Inflammatory macrophage (primary cell): ENCODE measurements at places on chromosomes 5 and 9.

DNA sequence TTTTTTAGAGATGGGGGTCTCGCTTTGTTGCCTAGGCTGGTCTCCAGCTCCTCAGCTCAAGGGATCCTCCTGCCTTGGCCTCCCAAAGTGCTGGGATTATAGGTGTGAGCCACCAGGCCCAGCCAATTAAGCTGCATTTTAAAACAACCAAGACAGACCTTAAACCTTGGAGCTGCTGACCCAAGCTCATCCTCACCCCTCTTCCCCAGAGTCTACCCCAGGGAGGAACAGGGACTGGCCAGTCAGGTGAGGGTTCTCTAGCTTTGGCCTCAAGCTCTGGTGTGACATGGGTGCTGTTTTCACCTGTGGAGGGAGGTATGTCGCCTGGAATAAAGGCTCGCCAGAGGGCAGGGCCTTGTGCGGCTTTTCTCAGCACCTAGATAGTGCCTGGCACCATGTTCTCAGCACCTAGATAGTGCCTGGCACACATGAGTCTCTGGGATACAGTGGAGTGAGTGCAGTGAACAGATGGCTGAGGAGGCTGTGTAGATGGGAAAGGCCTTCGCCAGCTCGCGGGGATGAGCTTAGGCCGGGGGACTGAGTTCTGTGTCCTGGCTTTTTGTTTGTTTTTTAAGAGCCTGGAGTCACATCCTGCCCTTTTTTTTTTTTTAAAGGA, 7.4 kb downstream of the CDK9 start:
- no peak for DNase-seq

- no peak for DNase-seq
Measured at GRCh38 chr9:135609366-135609955, 29.9 kb downstream of the GLT6D1 start.

DNA sequence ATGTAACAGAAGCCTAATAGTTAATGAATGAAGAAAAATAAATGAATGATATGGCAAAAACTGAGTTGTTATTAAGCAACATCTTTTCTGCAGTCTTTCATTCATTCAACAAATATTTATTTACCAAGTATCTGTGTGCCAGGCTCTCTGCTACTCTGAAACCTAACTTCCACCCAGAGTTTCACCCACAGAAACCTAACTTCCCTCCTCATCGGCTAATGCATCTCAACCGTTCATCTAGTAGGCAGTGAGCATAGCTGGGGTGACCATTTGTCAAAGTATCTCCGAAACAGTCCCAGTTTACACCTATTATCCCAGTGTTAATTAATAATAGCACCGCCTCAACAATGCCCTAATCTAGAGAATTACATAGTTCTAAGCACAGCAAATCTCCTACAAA, 1.5 kb downstream of the TTC39B start:
- peak; percentile 54 for DNase-seq

DNA sequence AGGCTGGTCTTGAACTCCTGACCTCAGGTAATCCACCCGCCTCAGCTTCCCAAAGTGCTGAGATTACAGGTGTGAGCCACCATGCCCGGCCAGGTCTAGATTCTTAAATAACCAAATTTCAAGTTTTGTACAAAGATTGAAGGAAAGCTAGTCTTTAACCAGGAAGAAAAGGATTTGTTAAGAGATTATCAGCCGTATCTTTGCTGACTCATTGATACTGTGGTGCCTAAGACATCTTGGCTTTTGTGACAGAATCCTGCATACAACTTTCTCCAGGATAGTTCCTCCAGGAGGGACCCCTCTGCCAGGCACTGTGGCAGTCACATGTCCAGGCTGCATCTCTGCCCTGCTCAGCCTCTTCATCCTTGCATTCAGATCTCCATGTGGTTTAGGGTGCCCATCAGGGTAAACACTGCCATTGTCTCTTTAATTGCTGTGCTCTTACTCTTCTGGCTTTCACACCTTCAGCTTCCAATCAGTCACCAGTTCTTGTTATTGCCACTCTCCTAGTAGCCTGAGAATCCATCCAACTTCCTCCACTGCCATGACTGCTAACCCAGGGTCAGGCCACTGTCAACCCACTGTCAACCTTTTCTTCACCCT, 10.0 kb downstream of the MAP3K1 start:
- DNase-seq: no peak

DNA sequence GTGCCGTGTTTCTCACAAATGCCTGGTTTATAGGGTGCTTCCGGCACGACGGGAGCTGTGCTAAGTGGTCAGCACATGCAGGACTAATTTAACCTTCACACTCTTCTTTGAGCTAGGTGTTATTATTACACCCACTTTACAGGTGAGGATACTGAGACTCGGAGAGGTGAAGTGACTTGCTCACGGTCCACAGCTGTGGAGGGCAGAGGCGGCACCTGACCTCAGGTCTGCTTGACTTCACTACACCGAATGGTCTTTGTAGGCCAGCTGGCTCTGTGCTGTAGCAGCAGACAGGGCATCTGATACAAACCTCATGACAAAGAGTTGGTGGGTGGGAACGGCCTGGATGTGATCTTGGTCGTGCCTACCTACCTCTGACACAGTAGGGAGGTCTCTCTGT, 102.0 kb upstream of the BOD1 start:
- DNase-seq: no peak

- peak; percentile 74 for DNase-seq
Measured at GRCh38 chr9:4662108-4662988, at the start of gene PLPP6. Gene PLPP6 (plus strand): TSS chr9:4662294. CDS start chr9:4662376, 82 bp downstream.

- DNase-seq: no peak
Measured at GRCh38 chr9:98321269-98321668, 65.8 kb upstream of the TBC1D2 start.

- no peak for DNase-seq
Measured at GRCh38 chr5:1016476-1016875, 7.9 kb downstream of the NKD2 start.

DNA sequence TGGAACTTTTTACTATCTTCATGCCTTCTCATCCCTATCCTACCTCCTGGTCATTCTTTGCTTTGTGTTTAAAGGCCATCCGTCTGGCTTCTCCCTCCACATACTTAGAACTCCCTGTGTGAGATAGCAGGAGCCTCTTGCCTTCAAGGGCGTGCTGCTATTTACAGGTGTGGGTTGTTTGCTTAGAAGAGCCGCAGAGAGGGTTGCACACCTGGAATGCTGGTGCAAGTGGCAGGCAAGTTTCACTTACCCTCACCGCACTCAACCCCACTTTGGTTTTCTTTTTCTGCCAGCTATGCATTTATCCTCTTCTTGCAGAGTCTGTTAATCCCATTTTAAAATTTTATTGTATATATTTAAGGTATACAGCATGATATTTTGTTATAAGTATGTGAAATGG, 12.6 kb downstream of the SKP2 start:
- DNase-seq: no peak

- no peak for DNase-seq
Measured at GRCh38 chr5:112237456-112237855, 181.6 kb downstream of the EPB41L4A start.

GRCh38 chr5:72121780-72122445, 14.6 kb downstream of the MAP1B start:
- DNase-seq: no peak

GRCh38 chr5:89267788-89268187, 384.8 kb upstream of the MEF2C start:
- DNase-seq: peak; percentile 16

- no peak for DNase-seq
Measured at GRCh38 chr9:125332527-125332926, 70.9 kb downstream of the GAPVD1 start.

- DNase-seq: no peak
Measured at GRCh38 chr5:28253431-28253830, 1215.0 kb upstream of the CDH9 start.

GRCh38 chr5:38697013-38697412, 140.6 kb upstream of the LIFR start:
- DNase-seq: no peak

DNA sequence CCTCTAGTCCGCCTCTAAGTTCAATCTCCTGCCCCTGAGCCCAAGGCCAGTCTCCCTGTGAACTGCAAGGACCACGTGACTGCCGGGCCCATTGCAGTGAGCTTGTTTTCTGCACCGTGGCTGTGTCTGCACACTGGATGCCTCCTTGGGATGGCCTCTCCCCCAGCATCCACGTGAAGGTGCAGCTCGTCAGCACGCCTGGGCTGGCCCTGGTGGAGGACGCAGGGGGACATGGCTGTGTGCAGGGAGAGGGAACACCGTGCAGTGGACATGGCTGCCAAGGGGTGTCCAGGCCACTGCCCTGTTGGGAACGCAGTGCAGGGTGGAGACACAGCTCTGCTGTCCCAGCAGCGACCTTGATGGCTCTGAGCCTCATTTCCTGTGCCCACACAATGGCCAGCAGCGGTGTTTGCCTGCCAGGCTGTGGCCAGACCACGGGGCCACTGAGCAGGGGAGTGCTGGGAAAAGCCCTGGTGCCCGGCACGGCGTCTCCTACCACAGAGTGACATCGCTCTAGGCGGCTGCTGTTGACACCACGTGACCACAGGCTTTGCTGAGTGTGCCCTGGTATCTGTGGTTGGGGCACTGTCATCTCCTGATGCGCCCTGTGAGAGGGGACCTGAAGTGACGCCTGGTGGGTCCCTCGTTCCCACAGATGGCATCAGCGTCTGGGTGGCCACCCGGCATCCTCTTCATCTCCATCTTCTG, 26.9 kb upstream of the EXOC3 start:
- DNase-seq: no peak

DNA sequence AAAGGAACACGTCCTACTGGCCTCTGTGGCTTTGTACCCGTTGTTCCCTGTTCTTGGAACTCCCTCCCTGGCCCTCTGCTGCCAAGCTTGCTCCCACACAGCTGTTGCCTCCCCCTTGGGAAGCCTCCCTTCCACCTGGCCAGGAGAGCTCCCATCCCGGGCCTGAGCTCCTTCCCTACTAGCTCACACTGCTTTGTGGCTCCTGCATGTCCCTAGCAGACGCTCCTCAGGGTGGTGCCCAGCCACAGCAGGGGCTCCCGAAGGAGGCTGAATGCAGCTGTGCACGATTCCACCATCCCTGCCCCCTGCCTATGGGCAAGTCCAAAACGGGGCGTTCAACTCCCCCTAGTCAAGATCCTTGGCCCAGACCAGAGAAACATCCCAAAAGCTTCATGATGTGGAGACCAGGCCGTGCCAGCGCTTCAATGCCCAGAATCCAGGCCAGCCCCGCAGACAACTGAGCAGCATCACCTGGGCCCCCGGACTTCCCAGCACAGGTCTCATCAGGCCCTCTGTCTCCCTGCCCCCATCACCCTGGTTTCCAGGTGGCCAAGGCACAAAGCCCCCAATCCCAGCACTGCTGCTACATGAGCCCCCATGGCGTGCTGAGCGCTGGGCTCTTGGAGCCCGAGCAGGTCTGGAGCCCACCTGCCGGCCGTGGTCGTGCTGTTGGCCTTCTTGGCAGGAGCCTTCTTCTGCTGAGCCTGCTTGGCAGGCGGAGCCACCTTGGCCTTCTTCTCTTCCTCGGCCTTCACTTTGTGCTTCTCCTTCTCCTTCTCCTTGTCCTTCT, 14.3 kb downstream of the BRD3OS start:
- DNase-seq: no peak

- DNase-seq: no peak
Measured at GRCh38 chr5:90824436-90824835, 265.8 kb downstream of the ADGRV1 start.

- no peak for DNase-seq
Measured at GRCh38 chr5:146920351-146920881, 41.9 kb upstream of the PPP2R2B start.

GRCh38 chr9:130561056-130561455, 18.3 kb upstream of the FUBP3 start:
- no peak for DNase-seq

- no peak for DNase-seq
Measured at GRCh38 chr5:168301593-168302390, 10.3 kb downstream of the WWC1 start.

DNA sequence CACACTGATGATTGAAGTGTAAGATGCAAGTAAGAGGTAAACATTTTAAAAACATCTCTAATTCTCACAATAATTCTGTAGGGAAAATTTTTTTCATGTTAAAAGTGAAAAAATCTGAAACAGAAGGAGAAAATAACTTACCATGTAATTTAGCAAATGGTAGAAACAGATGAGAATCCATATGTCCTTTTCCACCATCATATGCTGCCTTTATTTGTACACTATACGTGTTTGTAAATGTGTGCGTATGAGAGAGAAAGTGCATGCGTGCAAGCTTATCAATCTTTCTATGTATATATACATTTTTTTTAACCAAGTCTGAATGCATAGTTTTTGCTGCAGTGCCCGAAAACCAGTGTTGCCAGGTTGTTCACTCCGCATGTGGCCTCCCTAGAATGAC, 186.7 kb downstream of the IZUMO3 start:
- DNase-seq: no peak

- no peak for DNase-seq
Measured at GRCh38 chr5:152511531-152512132, 106.6 kb upstream of the NMUR2 start.

- peak; percentile 2 for DNase-seq
Measured at GRCh38 chr9:13351778-13352386, 72.4 kb upstream of the MPDZ start.

GRCh38 chr9:69420611-69421270, 95.7 kb downstream of the ENTREP1 start:
- no peak for DNase-seq

GRCh38 chr9:113454914-113455761, 8.4 kb upstream of the RGS3 start:
- DNase-seq: peak; percentile 6

DNA sequence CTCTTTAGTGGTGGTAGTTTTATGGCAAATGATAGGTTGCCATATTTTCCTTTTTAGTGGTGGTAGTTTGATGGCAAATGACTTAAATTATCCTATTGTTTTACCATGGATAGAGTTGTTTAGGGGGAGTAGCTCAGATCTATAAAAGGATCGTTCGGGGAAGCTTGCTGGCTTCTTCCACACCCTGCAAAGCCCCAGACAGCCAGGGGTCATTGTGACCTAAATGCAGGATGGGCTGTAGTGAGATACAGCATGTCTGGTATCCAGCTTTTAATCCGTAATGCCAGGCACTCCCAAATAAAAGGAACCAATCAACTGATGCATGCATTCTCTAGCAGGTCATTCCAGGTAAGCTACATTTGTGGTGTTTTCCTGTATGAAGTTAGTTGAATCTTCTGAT, 67.1 kb downstream of the PRR16 start:
- no peak for DNase-seq

DNA sequence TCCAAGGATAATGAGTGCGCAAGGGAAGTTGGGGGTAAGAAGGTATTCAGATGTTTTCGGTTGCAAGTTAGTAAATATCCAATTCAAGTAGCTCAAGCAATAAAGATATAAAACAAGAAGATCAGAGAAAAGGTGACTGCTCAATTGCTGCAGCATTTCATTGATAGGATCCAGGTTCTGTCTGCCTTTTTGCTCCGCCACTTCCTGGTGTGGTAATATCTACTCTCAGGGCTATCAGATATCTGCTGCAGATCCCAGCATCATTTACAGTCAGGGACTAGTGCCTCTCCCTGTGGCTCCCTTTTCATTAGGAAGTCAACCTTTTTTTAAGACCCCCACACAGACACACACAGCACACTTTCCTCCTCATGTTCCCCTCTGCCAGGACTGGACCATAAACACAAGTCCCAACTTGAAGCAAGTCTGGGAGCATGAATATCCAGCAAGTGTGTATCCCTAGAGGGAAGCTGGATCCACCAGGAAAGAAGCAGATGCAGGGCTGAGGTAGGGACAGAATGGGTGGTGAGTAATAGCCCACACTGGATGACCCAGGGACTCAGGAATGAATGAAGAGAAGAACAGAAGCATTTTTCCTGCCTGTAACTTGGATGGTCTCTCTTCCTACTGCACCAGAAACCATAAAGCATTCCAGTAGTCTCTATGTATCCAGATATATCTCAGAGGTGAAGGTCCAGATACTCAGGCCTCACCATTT, 53.7 kb downstream of the ZNF622 start:
- no peak for DNase-seq

GRCh38 chr5:137481596-137481995, 17.5 kb downstream of the SPOCK1 start:
- DNase-seq: no peak

GRCh38 chr5:56160723-56161438, 72.2 kb downstream of the ANKRD55 start:
- DNase-seq: no peak
